GM03348 (cell line): ENCODE measurements at places on chromosomes 4 and X.

- no peak for DNase-seq
These were observed 14.0 kb upstream of the CDKN2AIP start for GRCh38 chr4:183430317-183430993.

DNA sequence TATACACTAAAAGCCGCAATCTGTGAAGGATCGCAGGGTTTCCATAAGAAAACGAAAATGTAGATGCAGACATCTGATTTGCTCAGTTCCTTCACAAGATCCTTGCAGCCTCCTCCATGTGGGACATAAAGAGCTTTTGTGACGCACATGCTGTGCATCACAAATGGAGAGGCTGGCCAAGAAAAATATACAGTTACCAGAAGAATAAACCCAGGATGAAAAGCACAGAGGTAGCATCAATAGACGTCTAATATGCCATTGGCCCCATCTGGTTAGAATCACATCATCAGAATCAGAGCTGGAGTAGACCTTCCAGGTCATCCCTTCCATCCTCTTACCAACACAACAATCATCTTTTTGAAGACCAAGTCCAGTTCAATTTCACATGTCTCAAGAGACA lies 517.4 kb downstream of the RAB28 start:
- DNase-seq: no peak

- DNase-seq: no peak
These were observed 200.6 kb downstream of the MAPK10 start for GRCh38 chr4:86159216-86159615.

DNA sequence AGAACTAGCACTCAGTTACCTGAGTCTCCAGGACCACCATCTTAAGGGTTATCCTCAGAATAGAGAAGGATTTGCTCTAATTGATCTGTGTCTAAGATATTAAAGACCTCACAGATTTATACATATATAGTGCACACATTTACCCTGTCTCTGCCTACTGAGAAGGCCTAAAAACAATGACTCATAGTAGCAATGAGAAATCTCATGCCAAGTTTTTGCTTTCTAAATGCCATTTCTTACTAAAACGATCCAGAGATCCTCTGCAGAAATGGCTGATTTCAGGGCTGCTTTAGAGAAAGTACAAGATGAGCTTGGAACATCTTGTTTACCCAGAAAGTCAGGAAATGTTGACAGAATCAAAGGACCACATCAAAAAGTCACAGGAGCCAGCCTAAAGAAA lies 79.1 kb upstream of the INPP4B start:
- DNase-seq: no peak

DNA sequence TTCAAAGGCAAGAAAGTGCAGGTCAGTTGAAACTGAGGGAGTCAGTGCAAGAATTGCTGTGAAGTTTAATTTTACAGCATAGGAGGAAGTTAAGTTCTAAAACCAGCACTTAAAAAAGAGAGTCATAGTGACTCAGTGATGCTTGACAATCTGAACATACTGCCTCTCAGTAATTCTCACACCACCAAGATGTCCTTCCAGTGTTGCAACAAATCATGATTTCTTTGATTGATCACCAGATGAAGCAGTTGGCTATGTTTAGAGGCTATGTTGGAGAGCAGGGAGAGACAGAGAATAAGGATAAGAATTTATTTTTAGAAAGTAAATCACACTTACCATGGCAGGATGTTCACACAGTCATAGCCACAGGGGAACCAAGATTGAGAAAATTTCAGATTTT lies 13.2 kb downstream of the TRIM2 start:
- peak; percentile 37 for DNase-seq

DNA sequence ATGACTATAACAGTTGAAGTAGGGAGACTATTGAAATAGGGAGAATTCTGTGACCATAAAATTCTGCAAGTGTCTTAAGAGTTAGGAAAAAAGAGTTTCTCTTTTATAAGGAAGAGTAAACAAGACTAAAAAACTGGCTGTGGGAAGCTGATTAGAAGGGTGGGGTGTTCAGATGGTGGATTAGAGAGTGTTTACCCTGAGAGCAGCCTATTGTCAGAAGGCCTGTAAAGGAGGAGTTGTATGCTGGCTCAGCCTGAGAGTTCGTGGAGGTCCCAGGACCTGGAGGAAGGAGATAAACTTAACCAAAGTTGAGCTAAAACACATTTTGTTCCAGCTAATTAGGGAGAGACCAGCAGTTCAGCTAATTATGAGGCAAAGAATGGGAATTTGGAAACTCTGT lies 629.7 kb downstream of the PCDH7 start:
- DNase-seq: no peak

DNA sequence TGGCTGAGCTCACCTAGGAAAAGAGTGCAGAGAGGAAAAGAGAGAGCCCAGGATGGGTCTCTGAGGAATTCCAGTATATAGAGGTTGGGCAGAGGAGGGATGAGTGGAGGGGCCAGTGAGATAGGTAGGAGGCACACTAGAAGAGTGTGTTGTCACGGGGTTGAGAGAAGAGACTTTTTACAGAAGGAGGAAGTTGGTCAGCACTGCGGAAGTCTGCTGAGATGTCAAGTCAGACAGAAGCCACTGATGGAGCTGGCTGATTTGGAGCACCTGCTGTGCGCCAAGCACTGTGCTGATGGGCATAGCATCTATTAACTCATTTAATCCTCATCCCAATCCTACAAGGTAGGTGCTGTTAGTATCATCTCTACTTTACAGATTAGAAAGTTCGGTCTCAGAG lies 60.4 kb downstream of the EFNB1 start:
- DNase-seq: no peak

DNA sequence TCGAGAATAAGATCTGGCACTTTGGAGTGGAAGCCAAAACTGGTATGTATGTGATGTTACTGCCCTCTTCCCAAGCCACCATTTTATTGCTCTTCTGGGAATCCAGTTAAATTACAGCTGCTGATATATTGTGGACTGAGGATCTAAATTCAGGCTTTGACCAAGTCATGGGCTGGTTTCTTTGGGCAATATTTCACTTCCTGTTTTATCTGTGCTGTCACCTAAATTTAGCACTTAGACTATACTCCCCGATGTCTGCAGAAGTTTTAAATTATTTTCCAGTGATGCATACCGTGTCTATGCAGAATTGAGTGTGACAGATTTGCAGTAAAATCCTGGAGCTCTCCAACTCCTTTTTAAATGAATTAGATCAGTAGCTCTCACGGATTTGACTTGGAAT lies 100.0 kb downstream of the TEX13A start:
- no peak for DNase-seq

DNA sequence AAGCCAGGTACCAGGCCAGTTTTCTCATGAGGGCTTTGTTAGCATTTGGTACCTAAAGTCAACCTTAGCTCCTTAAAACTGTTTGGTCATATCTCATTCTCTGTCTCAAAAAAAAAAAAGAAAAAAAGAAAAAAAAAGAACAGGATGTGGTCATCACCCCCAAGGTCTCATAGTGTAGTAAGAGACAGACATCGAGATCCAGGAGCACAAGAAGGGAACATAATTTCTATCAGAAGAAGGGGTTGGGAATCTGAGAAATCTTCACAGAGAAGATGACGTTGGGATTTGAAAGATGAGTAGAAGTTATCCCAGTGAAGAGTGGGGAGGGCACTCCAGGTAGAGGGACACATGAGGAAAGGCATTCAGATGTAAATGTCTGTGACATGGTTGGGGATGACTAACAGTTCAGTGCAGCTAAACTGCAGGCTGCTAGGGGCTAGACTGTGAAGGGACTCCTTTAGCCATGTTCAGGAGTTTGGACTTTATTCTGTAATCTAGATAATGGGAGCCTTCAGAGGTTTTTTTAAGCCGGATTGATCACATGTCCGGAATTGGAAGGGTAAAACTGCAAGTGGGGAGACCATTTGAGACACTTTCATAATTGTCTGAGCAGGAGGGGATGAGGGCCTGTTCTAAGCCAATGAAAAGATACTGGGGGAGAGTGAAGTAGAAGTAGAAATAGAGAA lies 26.9 kb upstream of the GJB1 start:
- no peak for DNase-seq

GRCh38 chr4:17265139-17265538 lies 246.8 kb downstream of the QDPR start:
- DNase-seq: no peak

GRCh38 chr4:106116025-106116424 lies 200.0 kb downstream of the TBCK start:
- DNase-seq: peak; percentile 2

GRCh38 chr4:139279760-139280620 lies at the start of gene MGARP:
Gene MGARP (minus strand): TSS chr4:139280225. CDS start chr4:139280158, 67 bp downstream.
- peak; percentile 24 for DNase-seq

DNA sequence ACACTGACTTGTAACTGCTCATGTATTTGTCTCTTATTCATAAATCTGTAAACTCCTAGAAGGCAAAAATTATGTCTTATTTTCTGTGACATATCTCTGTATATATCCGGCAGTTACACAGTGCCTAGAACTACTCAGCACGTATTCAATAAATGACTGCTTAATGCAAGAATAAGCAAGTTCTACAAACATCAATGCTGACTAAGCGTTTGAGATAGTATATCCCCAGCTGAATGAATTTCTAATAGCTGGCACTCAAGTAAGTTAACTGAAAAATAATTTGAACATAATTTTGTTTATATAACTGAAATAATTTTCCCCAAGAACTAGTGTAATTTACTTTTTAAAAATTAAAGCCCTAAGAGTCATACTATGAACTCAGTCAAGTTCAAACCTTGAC lies 113.7 kb downstream of the ARAP2 start:
- DNase-seq: no peak

DNA sequence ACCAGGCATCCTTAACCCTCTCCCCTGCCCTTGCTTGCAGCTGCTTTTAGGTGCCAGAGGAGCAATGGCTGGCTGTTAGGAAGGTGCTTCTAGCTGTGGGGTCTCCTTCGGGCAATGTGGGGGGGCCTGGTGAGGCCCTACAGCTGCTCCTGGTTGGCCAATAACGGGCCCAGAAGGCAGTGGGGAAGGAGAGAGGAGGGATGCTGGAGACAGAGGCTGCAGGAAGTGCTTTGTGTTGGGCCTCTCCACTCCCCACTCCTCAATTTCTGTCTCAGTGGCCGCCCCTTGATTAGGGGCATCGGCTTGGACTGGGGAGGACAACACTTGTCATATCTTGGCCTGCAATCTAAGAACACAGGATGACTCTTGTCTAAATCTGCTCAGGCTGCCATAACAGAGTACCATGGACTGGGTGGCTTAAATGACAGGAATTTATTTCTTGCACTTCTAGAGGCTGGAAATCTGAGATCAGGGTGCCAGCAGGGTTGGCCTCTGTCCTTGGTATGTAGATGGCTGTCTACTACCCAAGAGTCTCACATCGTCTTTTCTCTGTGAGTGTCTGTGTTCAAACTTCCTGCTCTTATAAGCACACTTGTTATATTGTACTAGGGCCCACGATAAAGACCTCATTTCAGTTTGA lies 374.3 kb downstream of the MID1IP1 start:
- no peak for DNase-seq

DNA sequence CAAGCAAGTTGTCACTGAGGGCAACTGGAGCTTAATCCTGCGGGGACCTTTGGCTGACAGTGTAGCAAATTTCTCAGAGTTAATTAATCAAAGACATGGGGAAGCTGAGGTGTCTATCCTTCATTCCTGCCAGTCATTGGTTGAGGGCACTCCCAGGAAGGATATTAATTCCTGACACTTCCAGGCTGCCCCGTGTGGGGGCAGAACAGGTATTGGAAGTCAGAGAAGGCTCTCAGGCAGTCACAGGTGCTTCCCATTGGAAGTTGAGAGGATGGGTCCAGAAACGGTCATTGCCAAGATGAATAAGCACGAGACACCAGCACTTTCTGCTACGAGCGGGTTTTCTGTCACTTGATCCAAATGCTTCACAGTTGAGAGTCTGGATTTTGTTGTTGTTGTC lies 29.1 kb upstream of the CD38 start:
- DNase-seq: no peak

GRCh38 chr4:76752861-76753501 lies 145.0 kb downstream of the SOWAHB start:
- peak; percentile 85 for DNase-seq

- no peak for DNase-seq
These were observed 1.8 kb downstream of the ZIC3 start for GRCh38 chrX:137567682-137568232.

GRCh38 chr4:117898496-117898895 lies 135.8 kb upstream of the NDST3 start:
- DNase-seq: no peak

GRCh38 chr4:89625599-89626293 lies 211.2 kb downstream of the SNCA start:
- DNase-seq: no peak

DNA sequence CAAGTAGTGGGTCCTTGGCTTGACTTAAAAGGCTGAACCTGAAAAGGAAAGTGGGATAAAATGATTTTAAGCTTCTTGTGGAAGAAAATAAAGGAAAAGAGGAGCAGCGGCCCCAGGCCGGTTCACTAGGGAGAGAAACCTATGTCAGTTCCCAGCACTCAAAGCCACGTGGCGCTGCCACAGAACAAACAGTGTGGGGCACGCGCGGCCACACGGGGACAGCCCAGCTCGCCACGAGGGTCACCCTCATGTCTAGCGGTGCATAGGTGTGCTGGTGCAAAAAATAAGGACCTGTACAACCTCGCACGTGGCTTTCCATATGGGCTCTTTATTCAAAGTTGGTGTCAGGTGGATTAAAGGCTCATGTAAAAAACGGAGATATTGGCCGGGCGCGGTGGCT lies 17.1 kb downstream of the MSANTD1 start:
- no peak for DNase-seq

DNA sequence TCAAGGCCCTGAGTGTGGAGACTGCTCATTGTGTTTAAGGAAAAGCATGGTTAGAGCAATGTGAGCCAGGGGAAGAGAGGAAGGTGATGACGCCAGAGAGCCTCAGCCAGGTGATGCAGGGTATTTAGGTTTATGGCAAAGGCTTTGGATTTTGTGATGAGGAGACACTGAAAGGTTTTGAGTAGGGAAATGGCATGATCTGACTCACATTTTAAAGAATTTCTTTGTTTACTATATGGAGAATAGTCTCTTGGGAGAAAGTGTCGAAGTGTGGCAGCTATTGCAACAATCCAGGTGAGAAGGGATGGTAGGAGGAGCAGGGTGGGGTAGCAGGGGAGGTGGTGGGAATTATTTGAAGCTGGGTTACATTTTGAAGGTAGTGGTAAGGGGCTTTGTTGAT lies 293.4 kb upstream of the IGFBP7 start:
- DNase-seq: no peak

DNA sequence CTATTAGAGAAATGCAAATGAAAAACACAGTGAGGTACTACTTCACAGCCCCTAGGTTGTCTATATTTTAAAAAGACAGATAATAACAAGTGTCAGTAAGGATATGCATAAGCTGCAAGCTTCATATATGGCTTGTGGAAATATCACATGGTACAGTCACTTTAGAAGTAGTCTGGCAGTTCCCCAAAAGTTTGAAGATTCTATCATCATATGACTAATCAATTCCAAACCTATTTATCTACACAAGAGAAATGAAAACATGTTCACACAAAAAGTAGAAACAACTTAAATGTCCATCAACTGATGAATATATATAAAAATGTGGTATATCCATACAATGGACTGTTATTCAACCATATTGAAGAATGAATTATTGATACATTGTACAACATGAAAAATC lies 185.8 kb upstream of the STK26 start:
- no peak for DNase-seq

- DNase-seq: no peak
These were observed 15.3 kb downstream of the RNF4 start for GRCh38 chr4:2484185-2484584.
